ENCODE measurements at places on chromosomes 1 and 21.

DNA sequence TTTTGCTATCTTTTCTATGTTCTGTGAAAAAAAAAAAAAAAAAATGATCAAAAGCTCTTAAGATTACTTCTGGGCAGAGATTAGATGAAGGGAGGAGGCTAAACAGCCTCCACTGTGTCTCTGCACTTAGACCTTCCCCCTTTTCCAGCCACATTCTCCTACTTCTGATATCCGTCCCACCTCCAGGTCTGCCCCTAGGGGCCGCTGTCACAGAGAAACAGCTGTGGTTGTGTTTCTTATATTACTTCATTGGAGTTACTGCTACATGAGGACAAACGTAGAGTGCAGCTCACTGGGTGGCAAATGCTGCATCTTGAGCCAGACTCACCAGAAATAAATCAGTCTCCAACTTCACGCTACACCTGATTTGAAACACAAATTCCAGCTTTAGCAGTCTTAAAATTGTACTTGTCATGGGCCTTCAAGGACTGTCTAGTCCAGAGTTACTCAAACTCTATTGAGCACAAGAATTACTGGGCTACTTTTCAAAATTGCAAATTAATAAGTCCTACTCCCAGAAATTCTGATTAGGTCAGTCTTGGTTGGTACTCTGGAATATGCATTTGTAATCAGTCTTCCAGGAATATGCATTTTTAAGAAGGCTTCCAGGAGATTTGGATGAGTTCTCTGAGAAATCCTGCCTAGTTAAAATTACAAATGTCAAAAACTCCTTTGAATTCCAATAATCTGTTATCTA is 125.2 kb upstream of the PTBP2 start:
- DNase-seq, result no peak

- no peak for DNase-seq
Observed at GRCh38 chr1:188240772-188241406, 1412.1 kb downstream of the PLA2G4A start.

- no peak for DNase-seq
Observed at GRCh38 chr1:59357645-59358320, 60.9 kb downstream of the FGGY start.

GRCh38 chr21:20013851-20014250 is 984.4 kb upstream of the NCAM2 start:
- DNase-seq, result no peak

DNA sequence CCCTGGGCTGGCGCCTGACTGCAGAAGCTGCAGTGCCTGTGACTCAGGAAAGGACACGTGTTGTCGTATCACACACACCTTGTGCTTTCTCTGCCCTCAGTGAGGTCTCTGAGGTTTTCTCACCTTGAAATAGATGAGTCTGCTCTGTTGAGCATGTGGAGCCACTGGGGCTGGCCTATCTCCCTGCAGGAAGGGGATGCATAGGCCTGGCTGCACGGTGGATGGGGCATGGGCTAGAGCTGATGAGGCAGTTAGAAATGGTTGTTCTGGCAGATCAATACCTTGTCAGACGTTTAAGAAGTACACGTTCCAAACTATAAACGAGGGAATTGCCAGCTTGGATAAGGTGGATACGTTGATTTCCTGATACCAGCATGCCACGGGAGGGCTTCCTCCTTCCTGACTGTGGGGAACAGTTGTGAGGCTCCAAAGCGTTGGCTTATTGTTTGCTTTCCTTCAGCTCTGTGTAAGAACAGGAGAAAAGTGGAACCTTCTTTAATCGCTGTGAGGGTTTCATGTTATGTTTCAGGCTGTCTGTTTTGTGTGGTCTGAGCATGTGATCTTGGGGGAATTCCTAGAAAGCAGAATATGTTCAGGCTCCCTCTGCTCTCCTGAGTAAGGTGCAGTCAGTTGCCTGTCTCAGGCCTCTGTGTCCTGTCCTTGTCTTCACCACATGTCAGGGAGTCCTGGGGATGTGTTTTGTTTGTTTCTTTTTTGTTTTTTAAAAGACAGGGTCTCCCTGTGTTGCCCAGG is 44.8 kb downstream of the PCNT start:
- no peak for DNase-seq

DNA sequence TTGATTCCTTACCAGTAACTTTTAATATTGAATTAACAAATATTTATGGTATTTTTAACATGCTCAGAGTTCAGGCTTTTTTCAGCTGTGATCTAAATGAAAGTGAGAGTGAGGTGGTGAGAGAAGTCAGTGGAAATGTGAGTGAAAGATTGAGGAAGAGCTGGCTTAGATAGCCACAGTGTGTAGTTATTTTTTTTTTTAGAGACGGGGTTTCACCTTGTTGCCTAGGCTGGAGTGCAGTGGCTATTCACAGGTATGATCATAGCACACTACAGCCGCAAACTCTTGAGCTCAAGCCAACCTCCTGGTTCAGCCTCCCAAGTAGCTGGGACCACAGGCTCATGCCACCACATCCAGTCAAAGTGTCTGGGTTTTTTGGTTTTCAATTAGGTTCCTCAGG is 10.9 kb downstream of the RNF11 start:
- no peak for DNase-seq

DNA sequence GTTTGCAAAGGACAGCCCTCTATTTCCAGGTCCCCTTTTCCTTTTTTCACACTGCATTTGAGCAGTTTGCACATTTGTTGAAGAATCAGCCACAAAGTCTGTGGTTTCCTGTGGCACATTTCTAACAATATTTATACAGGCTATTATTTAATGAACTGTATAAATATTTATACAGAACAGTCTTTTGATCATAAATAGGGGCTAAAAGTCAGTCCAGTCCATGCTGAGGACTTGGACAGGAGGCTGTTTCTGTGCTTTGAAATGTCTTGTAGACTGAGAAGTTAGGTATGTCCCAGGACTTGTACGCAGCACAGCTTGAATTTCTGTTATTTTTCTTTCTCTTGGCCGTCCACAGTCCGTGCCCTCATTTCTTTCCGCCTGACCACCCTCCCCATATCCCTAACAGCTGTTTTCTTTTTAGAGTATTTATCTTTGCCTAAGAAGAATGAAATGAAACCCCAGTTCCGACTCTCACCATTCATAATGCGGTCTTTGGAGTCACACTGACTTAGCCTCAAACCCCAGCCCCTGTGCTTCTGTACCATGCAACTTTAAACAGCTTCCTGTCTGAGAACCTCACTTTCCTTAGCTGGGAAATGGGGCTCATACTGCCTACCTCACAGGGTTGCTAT is 19.7 kb downstream of the FGGY start:
- no peak for DNase-seq

DNA sequence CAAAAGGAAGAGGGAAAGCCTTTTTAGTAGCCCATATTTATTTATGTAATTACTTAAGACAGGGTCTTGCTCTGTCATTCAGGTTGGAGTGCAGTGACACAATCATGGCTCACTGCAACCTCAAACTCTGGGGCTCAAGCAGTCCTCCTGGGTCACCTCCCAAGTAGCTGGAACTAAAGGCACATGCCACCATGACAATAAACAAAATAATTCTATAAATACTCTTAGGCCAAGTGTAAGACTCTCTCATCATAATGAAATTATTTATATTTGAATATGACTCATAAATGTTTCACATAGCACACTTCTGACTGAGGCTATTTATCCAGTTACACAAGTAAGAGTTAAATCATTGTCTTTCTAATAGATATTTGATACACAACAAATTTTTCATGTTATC is 314.7 kb downstream of the AMY1C start:
- DNase-seq, result no peak

DNA sequence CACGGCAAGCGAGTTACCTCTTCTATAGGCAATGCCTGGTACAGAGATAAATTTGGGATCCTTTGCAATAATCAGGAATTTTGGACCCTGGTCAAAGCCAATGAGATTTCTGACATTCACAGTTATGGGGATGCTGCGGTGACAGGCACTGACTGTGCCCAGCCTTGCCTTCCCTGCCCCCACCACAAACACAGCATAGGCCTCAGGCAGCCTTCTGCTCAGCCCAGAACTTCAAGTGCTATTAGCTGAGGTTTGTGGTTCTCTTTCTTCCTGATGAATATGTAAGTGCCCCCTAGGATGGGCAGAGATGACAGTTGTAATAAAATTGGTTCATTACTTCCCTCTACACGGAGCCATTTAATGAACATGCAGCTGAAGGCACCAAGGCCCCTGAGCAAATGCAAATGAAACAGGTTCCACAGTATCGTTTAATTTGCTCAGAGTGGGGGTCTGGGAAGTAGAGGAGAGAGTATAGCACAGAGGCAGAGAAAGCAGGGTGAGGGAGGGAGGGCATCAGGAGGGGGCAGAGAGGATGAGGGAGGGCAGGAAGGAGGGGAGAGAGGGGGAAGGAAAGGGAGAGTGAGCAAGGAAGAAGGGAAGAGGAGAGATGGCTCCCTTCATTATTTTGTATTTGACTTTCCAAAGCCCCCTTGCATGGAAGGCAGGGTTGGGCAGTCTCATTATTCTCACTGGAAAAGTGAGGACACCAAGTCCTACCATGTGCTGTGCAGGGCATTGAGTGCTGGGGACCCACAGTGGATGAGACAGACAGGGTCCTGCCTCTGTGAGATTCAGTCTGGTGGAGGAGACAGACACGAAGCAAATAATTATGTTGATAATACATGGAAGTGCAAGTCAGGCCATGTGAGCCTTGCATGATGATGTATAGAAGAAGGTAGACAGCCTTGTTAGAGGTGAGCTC is 513.0 kb downstream of the PTPRU start:
- no peak for DNase-seq

DNA sequence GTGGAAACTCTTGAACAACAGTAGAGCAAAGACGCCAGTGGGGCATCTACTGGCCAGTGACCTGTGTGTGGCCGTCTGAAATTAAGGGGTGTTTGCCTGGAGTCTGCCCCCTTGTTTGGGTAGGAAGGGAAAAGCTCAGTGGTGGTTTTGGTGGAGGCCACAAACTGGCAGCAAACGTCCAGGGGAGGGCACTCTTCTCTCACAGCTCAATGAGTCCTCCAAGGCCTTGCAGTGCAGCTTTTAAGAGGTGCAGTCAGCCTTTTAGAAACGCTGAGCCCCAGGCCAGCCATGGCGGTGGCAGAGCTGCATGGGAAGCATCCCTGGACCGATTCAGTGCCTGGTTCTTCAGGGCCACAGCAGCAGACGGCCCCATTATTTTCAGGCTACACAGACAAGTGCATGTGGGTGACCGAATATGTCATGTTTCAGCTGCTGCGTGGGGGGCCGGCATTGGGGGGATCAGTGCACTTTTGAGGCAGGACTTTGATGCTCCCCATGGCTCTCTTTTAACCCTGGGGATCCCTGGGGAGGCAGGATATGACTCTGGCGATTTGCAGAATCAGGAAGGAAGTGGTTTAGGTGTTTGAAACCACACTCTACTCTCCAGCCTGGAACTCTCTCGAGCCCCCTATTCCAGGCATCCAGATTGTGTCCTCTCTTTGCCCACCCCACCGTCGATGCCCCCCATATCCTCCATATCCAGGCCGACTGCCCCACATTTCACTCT is 414.0 kb downstream of the PRDM2 start:
- no peak for DNase-seq

- DNase-seq, result no peak
Observed at GRCh38 chr1:36528361-36529349, 45.9 kb upstream of the CSF3R start.

- DNase-seq, result no peak
Observed at GRCh38 chr1:22263359-22263758, 120.5 kb upstream of the WNT4 start.

GRCh38 chr21:36904093-36904666 is 62.3 kb downstream of the HLCS start:
- DNase-seq, result no peak

- DNase-seq, result no peak
Observed at GRCh38 chr1:8097908-8098307, 71.8 kb upstream of the ERRFI1 start.

GRCh38 chr21:39713905-39714304 is 31.1 kb upstream of the IGSF5 start:
- no peak for DNase-seq

- no peak for DNase-seq
Observed at GRCh38 chr1:29197590-29197924, 15.9 kb upstream of the SRSF4 start.

DNA sequence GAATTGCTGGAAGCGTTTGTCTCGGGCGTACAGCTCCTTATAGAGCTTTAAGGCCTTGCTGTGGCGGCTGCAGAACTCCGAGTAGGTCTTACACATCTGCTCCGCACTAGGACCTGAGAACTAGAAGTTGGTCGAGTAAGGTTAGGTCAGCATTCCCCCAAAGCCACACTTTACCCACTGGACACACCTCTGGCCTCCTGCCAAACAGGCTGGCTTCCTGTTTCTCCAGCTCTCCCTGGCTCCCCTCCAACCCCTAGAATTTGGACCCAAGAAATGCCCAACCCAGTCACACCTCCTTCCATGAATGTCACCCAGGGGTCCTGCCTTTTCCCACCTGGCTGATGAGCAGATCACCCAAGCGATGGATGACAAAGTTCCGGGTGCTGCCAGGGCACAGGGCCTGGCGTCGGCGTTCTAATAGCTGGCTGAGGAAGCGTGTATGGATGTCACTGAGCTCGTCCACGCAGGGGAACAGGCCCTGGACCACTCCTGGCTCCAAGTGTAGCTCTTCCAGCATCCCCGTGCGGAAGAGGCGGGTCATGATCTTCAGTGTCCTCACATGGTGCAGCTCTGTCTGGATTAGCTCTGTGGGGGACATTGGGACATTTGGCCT is 15.6 kb downstream of the ARHGEF2 start:
- DNase-seq, result no peak

- DNase-seq, result no peak
Observed at GRCh38 chr1:31943546-31944184, 5.5 kb upstream of the PTP4A2 start.

GRCh38 chr21:41186755-41187536 is 19.0 kb downstream of the BACE2 start:
- no peak for DNase-seq

- DNase-seq, result no peak
Observed at GRCh38 chr1:206846487-206846886, 18.9 kb upstream of the IL20 start.

DNA sequence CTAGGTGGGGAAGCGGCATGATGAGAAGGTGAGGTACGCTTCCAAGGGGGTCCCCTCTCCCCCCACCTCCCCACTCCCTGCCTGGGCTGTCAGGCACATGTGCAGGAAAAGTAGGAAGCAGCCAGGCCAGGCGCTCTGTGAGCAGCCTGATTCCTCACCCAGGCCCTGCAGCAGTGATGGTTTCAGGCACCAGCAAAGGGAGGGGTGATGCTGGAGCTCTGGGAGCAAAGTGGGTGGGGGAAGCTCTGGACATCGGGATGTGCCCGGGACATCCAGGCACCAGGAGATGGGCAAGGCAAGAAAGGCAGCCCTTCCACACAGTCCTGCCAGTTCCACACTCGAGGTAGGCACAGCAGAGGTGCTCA is 106.1 kb downstream of the CRYAA start:
- DNase-seq, result no peak

DNA sequence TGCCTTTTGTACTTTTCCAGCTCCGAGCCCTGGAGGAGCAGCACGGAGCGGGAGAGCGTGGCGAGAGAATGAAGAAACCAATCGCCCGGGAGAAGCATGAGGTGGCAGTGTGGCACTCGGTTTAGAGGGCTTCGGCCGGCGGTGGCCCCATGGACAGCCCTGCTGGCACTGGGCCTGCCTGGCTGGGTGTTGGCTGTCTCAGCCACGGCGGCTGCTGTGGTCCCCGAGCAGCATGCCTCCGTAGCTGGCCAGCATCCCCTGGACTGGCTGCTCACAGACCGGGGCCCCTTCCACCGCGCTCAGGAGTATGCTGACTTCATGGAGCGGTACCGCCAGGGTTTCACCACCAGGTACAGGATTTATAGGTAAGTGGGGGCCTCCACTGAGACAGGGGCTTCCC is 59.0 kb downstream of the BRINP2 start:
- DNase-seq, result no peak
